ENCODE measurements at places on chromosomes 2 and 18. TPM values are rescaled to one million over a fixed set of nuclear protein-coding genes. Genes with fewer than 3 reads are reported as not detected.

The UGT1A3 gene
- not detected for total RNA-seq

The STPG4 gene
- not detected for total RNA-seq

The LPIN2 gene
- total RNA-seq, result 43.7 TPM

The RAPH1 gene
- 16.5 TPM for total RNA-seq

The RANBP2 gene
- 81.6 TPM for total RNA-seq

The DYNAP gene
- total RNA-seq, result not detected

The DUSP19 gene
- 4.8 TPM for total RNA-seq

The GALNT14 gene
- total RNA-seq, result 0.72 TPM

The PAX8 gene
- 1.5 TPM for total RNA-seq

The BOD1L2 gene
- total RNA-seq, result not detected

The ST8SIA5 gene
- total RNA-seq, result not detected
